ENCODE measurements at places on chromosomes 13 and 19. TPM values are rescaled to one million over a fixed set of nuclear protein-coding genes. Genes with fewer than 3 reads are reported as not detected.

- DNase-seq: no peak
These were observed 16.1 kb upstream of the RASA3 start for GRCh38 chr13:114148521-114148855.

DNA sequence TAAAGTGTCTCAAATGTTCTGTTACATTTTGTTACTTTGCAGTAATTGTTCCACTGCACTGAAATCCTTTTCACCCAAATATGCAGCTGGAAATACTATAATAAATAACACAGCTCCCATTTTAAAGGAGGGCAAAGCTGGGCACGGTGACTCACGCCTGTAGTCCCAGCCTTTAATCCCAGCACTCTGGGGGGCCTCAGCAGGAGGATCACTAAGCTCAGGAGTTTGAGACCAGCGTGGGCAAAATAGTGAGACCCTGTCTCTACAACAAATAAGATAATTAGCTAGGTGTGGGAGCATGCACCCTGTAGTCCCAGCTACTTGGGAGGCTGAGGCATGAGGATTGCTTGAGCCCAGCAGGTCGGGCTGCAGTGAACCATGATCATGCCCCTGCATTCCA is 7.5 kb upstream of the UBAC2 start:
- no peak for DNase-seq

GRCh38 chr13:75329723-75330122 is 152.2 kb downstream of the TBC1D4 start:
- DNase-seq: no peak

NKPD1 gene
- total RNA-seq: 0.76 TPM

CEACAM21 gene
- total RNA-seq: 0.35 TPM
